ENCODE measurements at places on chromosomes 11 and 22.

DNA sequence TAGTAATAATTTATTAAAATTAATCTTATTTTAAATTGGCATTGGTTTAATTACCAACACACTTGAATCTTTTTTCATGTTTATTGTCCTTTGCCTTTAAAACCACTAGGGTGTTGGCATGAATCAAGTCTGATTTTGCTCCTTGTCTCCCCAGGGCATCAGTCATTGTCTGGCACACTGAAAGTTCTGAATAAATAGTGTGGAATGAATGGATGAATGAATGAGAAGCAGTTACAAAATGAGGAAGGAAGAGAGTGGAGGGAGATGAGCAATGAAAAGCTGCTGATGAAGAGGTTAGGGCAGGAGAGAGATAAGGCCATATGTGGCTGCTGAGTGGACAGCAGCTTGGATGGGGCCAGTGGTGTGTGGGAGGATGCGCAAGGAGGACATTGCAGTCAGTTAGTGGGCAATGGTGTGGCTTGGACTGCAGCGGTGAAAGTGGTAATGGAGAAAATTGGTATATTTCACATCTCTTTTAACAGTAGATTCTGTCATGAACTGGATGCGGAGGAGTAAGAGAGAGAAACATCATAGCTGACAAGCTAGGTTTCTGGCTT lies 132.0 kb downstream of the SPON1 start:
- no peak for DNase-seq

DNA sequence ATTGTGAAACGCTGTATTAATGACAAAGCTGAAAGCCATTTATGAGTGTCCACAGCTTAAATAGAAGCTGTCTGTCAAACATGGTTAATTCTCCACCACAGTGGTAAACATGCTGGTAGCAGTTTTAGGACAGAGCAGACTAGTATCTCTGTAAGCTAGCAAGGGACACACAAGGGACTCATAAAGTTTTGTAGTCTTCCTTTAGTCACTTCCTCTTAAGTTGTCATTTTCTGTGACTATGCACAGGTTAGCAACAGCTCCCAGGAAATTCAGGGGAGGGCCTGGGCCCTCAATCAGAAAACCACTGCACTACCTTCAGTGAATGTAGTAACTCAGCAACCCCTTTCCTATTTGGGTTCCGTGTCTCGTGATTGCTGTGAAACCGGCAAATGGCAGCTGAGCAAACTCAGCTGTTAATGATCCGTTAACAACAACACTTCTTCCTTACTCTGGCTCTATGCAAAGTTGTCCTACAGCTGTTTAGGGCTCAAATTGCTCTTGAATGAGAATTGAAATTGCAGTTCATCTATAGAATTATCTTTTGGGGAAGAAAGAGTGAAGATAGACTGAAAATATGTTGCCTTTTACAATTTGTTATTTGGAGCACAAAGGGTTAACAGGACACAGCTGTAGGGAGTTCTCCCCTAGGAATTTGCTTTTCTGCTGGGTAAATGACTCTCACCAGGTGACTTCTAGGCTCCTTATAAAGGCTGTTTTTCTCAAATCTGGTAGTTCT lies at the start of gene MMP26:
Gene MMP26 (plus strand): TSS at position 731 of the 736 bp plus-strand sequence.
- DNase-seq: no peak

GRCh38 chr11:88307749-88308425 lies 29.6 kb downstream of the CTSC start:
- DNase-seq: no peak

DNA sequence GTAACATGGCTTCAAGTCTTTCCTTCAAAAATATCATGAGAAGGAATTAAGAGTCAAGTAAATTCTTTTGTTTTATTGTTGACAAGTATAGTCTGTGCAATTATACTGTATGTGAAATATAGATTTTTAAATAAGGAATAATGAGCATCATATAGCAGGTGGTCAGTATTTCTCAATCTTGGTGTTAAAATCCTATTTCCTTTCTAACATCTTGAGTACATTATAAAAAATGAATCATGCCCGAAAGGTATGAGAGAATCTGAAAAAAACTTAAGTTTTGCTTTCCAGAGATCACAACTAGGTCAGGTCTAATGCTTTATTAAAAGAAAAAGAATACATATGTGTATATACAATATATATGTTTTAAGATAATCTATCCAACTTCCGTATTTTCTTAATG lies 53.1 kb downstream of the KIF18A start:
- no peak for DNase-seq

DNA sequence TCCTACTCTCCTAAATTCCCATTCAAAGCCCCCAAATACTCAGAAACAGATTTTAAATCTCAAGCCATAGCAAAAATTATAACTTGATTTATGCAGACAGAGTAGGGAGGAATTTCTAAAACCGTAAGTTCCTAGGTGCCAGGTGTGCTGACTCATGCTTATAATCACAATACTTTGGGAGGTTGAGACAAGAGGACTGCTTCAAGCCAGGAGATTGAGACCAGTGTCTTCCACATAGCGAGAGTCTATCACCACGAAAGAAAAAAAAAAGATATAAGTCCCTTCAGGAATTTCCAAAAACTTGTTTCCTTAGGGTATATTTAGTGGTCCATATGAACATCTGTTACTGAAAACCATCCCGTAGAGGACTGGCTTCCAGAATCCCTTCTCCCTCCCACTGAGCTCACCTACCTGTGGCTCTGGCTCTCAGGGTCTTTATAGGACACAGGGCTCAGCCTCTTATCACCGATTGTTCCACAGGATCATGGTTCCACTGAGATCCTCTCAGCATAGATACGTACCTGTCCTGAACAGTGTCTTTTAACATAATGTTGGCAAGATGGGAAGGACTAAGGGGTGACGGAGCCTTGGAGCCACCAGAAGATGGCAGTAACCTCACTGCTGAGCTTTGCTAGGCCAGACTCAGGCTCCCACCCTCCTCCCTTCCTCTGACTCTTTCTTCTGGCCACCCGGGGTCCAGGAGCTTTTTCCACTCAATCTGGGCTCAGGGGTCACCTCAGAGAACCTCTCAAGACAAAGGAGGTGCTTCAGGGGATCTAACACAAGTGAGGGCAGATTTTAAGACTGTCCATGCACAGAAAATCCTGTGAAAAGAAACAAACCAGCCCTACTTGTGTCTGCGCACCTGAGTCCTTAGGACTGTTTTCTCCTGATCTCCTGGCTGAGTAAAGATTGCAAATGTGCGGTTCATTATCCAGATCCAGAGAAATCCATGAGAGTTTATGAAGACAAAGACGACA lies 117.5 kb upstream of the TOP3B start:
- DNase-seq: no peak

- DNase-seq: peak; percentile 89
Measured at GRCh38 chr11:77411717-77412441, 62.0 kb downstream of the PAK1 start.

GRCh38 chr11:72375241-72375960 lies 58.9 kb downstream of the CLPB start:
- DNase-seq: no peak

DNA sequence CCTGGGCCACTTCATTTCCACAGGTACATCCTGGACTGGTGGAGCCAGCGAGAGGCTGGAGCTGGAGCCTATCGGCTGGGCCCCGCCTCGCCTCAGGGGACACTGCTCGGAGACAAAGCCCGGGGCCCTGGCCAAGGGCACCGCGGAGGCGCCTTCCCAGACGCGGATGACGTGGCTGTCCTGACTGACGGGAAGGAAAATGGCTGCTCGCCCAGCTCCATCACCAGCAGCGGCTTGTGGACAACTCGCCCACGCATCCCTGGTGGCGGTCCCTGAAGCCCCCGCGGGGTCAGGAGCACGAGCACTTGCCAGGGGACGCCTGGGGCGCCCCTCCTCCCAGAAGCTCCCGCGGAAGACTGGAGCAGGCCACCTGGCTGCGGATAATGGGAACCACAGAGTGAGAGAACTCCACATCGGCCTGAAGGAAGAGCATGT lies 49.6 kb downstream of the CECR2 start:
- DNase-seq: no peak

DNA sequence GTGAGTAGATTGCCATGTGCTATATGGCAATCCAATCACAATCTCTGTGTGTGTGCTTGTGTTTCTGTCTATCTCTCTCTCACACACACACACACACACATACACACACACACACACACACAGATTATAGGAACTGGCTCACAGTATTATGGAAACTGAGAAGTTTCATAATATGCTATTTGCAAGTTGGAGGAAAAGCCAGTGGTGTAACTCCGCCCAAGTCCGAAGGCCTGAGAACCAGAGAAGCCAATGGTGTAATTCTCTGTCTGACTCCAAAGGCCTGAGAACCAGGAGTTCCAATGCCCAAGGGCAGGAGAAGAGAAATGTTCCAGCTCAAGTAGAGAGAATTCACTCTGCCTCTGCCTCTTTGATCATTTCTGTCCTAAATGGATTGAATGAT lies 37.2 kb downstream of the GLYATL2 start:
- DNase-seq: no peak

GRCh38 chr22:17866127-17866526 lies 91.9 kb upstream of the BID start:
- DNase-seq: no peak

DNA sequence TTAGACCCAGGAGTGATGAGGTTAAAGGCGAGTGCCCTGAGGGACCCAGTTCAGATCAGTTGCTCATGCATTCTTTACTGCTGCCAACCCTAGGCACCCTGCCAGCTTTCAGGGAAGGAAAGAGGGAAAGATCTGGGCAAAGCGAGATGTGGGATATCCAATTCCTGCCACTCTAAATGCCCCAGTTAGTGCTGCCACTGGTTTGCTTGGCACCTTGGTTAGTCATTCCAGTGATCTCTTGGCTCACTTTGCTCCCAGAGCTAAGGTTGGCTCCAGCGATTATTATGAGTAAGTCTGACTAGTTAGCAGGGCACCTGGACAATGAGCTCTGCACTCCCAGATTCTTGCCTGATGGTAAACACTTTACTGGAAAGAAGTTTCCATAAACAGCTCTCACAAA lies 85.0 kb downstream of the INSC start:
- DNase-seq: no peak

DNA sequence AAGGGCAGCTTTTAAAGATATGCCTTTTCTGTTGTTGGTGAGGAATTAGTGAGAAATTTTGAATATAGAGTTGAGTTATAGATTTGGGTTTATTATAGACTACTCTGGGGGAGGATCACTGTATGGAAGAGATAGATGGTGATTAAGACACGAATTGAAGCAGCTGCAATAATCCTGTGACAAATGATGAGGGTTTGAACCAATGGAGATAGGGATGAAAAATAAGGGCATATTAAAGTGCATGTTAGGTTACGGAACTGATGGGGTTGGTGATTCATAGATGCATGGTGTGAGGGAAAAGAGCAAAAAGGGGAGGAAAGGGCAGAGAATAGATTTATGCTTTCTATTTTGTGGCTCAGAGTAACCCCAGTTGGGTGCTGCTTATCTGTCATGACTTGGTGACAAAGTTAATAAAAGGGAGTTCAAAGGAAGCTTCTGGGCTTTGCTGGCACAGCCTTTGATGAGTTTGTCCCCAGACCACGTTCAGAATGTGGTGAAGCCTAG lies 11.8 kb downstream of the C11orf87 start:
- no peak for DNase-seq

DNA sequence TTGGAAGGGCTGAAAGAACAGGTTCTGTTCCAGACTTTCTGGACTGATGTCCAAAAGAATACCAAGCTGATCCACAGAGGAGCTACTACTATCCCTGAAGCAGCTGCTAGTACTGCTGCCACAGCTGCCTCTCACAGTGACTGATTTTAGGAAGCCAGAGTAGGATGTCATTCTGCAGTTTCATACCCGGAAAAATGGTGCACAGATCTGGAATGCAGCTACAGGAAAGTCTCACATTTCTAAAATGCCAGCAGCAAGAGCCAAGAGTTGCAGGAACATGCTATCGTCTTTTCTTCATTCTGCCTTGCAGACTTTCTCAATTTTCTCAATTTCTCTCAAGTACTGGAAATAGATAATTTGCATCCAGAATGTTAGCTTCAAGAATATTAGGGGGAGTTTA lies 19.4 kb upstream of the CCDC179 start:
- peak; percentile 79 for DNase-seq

GRCh38 chr11:105612771-105613170 lies 2.9 kb downstream of the GRIA4 start:
- no peak for DNase-seq

DNA sequence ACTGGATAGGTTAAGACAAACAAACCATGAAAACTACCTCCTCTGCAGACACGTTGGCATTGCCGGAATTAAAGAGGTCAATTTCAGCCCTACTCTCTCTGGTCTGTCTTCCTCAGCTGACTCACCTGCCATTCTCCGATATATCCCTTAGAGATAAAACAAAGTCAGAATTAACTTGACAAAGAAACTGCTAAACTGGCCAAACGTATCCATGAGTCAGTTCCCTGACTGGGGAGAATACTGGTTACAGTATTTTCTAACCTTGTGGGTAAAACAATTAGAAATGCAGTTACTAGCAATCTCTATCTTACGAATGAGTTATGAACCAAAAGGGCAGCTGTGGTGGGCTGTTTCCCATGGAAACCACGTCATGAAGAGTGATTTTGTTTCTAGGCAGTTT lies 96.2 kb downstream of the RDX start:
- no peak for DNase-seq

- no peak for DNase-seq
Measured at GRCh38 chr22:39234867-39235687, 9.7 kb downstream of the PDGFB start.

GRCh38 chr11:1290052-1291040 lies 19.1 kb downstream of the TOLLIP start:
- no peak for DNase-seq

DNA sequence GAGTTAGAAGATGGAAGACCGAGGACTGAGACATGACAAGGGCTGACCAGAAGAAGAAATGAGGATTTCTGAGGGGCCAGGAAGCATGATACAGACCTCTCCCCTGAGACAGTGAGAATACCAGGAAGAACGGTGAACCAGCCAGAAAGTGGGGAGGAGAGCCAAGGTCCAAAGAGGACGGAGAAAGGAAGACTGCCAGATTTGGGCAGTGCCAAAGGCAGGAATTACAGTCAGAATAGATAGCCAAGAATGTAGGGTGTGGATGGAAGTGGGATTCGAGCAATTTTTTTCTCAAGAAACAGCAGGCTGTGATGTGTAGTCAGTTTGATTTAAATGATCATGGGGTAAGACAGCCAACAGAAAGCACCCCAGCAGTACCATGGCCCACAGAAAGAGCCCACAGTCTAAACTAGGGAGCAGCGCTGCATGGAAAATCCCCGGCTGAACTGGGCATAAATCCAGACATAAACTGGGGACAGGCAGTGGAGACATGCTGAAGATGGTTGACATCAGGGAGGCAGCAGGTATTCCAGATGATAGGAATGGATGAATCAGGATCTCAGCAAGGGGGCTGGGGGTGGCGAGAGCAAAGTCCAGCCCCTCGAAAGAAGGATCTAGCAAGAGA lies 67.3 kb upstream of the BARX2 start:
- DNase-seq: no peak

Measured in fibroblast of skin of back (primary cell).